NCI-H774 (cell line): ENCODE measurements at places on chromosomes 1 and 21.

- DNase-seq: no peak
Observed at GRCh38 chr1:216154063-216154462, 269.2 kb downstream of the USH2A start.

DNA sequence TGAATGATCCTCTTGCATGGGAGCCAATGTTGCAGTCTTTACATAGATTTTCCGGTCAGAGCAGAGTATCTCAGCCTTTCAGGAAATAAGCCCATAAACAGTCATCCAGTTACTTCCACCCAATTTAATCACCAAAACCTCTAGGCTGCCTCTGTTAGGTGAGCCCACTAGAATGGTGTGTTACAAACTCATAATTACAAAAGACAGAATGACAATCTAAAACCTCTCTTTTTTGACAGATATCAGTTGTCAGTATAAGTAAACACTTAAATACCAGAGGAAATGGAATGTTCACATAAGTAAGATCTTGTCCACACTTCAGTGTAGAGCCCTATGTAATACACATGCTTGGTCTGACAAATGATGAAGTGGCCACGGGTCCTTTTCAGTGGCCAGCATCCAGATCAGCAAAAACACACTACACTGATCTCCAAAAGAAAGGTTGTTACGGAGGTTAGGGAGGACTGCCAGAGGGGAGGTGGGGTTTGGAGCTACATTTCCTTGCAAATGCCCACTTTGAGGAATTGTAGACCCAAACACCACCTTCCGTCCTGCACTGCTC, 71.3 kb upstream of the FBXO28 start:
- no peak for DNase-seq

- DNase-seq: no peak
Observed at GRCh38 chr1:49293016-49293415, 516.3 kb upstream of the BEND5 start.

DNA sequence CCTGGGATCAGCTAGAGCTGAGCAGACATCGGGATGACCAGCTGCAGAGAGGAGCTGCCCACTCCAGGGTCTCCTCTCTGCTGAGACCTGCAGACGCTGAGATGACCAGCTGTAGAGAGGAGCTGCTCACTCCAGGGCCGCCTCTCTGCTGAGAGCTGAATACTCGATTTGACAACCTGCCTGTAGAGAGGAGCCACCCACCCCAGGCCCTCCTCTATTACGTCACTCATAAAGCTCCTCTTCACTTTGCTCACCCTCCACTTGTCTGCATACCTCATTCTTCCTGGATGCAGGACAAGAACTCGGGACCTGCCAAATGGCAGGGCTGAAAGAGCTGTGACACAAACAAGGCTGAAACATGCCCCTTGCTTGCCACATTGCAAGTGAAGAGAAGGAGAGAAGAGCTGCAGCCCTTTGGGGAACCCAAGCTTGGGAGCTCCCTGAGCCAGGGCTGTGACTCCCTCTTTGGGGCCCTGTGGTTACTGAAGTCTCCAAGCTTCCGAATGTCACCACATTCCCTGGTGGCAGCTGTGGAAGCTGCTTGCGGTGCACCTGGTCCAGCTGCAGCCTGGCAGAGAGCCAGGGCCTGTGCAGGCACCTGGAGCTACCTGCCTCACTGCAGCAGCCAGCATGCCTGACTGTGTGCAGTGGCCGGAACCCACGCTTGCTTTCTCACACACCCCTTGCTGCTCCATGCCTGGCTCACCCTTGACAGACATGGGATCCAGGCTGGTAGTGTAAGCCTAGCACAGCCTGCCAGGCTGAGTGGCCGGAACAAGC, 59.6 kb downstream of the CC2D1B start:
- DNase-seq: peak; percentile 79

DNA sequence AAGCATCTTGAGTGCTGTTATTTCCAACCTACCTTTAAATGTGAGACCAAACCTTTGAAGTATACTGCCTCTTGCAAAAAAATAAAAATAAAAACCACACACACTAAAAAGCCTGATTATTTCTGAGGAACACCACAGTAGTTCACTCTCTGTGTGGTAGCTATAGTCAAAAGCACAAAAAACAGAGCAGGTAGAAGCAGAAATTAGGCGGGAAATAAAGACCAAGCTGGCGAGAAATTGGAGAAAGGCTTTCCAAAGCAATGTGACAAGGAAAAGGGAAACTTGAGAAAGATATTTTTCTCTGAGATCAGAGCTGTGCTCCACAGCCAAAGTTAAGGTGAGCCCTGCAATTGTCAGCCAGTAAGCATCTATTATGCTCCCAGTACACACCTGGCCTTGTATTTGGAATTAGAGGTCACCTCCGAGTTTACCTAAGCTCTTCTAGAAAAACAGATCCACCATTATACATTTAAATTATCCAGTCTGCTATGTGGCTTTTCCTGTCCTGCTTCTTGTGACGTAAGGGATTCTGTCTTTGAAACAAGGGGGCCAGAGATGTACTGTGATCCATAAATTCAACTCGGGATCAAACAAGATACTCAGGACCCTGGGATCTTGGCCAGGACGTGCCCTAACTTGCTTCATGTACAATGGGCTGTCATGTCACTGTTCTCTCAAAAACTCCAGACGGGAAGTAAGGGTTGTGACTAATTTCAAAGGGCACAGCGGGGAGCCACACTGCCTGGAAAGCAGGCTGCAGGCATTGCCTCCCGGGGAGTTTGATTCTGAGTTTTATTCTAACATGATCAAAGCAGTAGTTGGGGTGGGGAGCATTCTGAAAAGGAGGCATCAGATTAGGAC, 39.8 kb upstream of the RAB4A start:
- DNase-seq: peak; percentile 56

GRCh38 chr21:14306126-14306907, 76.6 kb downstream of the HSPA13 start:
- no peak for DNase-seq

DNA sequence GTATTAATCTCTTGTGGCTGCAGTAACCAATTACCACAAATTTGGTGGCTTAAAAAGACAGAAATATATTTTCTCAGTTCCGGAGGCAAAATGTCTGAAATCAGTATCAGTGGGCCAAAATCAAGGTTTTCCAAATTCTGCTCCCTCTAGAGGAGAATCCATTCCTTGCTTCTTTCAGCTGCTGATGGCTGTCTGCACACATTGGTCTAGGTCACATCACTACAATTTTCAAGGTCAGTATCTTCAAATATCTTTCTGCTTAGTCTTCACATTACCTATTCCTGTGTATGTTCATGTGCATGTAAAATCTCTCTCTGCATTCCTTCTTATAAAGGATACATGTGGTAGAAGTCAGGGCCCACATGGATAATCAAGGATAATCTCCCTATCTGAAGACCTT, 999.4 kb downstream of the KCNT2 start:
- no peak for DNase-seq

DNA sequence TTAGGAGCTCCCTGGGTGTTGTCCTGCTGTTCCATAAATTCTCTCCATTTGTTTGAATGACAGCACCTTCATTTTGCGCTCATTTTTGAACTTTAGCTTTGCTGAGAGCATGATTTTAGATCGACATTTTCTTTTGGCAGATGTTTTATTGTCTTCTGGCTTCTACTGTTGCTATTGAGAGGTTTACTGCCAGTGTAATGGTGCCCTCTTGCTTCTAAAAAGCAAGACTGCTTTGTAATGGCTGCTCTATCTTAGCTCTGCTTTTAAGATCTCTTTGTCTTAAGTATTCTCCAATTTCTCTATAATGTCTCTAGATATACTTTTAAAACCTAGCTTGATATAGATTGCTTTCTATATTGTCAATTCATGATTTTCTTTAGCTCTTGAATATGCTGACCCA, 27.8 kb downstream of the THEM4 start:
- no peak for DNase-seq

- DNase-seq: peak; percentile 59
Observed at GRCh38 chr1:154955039-154955717, 721 bp downstream of the PBXIP1 start.

DNA sequence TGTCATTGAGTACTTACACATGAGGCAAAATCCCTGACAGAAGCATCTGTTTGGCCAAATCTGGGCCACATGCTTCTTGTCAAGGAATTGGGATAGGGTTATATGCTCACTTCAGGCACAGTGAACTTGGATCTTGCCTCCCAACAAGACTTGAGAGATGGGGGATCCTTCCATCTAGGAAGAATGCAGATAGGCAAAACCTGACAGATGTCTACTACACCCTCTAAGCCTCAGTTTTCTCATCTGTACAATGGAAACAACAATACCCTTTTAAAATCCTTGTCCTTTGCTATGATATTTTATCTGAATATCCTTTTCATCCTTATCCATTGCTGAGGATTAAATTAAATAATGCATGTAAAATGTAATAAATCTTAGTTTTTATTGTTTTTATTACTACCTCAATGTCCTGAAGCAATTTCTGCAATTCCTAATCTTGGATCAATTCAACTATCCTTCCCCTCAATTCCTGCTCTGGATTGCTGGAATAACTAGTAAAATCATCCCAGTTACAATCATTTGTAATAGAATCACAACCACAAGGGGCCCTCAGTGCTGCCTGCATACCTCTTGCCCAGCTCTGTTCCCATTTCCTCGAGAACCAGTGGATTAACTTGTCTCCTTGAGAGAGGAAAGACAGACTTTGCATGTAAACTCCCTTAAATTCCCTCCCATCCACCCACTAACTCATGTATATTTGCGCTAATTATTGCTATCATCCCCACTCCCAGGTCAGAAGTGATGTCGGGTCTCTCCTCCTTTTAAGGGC, 8.1 kb upstream of the XPR1 start:
- no peak for DNase-seq

DNA sequence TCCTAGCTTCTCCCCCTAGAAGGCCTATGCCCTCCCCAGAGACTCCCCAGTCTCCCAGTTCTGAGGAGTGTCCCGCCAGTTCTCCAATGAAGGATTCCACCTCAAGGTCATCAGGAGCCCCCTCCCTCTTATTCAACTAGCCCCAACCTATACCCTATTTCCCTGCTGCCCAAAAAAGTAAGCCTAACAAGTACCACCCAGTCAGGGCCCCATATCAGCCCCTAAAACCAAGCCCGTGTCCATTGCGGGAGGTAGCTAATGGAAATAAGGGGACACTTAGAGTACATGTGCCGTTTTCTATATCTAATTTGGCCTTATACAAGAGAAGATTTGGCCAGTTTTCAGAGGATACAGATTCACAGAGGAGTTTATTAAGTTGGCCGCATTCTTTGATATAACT, 416.2 kb downstream of the MATN1 start:
- no peak for DNase-seq

DNA sequence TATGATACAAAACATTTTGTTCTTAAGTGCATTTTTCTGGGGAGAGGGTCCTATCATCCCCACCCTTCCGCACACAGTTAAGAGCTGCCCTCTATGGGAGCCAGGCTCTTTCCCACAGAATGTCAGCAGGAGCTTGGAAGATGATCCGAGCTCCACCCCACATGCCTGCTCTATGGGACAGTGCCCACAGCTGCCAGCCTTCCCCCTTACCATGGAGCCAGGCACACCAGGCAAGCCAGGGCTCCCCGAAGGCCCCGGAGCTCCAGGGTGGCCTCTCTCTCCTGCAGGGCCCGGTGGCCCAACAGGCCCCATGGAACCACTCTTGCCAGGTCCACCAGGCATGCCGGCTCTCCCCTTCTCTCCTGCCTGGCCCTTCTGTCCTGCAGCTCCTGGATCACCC, 10.4 kb upstream of the PEF1 start:
- DNase-seq: no peak

GRCh38 chr1:150973836-150974579, 627 bp downstream of the CERS2 start:
- peak; percentile 26 for DNase-seq

- DNase-seq: peak; percentile 43
Observed at GRCh38 chr1:236522937-236523703, 662 bp upstream of the LGALS8 start.

DNA sequence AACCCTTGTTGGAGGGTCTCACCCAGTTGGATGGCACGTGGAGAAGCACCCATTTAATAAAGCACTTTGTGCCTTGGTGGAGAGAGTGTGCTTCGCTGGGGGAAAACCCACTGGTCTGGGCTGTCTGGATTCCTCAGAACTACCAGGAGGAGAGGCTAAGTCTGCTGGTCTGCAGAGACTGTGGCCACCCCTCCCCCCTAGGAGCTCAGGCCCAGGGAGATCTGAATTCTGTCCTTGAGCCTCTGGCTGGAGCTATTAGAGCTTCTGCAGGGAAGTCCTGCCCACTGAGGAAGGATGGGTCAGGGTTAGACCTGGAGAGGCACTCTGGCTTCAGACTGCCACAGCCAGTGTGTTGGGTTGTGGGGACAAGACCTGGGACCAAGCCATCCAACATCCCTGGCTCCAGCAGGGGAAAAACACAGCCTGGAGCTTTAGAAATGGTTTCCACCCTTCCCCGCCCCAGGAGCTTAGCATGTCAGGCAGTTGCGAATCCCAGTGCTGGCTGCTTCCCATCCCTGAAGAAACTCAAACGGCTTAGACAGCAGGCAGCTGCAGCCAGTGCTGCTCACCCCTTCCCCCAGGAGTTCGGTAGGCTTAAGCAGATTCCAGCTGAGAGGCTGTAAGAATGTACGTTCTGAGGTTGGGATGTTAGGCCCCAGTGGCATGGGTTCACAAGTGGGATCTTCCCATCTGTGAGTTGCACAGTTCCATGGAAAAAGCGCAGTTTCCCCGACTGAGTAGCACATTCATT, 288.3 kb downstream of the TGFB2 start:
- no peak for DNase-seq

- DNase-seq: no peak
Observed at GRCh38 chr1:110645821-110646735, 28.7 kb downstream of the KCNA3 start.

GRCh38 chr21:41801321-41802197, 34.7 kb upstream of the RIPK4 start:
- DNase-seq: no peak

GRCh38 chr1:226697151-226697928, 41.7 kb downstream of the ITPKB start:
- DNase-seq: no peak

DNA sequence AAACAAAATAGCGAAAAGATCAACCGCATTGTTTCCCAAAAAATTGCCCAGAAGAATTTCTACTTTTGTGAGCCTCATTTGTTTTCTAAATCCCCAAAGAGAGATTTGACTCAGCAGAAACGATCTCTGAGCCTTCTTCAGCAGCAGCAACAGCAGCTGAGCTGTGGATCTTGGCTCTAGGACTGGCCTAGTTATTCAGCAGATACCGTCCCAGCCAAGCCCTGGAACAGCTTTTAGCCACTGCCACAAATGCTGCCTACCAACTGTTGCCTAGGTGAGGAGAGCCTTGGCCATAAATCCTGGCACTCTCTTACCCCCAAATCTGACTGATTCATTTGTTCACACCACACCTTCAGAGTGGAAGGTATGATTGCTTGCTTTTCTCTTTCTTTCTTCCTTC, 320.1 kb downstream of the TGFB2 start:
- no peak for DNase-seq
